ENCODE measurements at places on chromosomes 13 and 19.

DNA sequence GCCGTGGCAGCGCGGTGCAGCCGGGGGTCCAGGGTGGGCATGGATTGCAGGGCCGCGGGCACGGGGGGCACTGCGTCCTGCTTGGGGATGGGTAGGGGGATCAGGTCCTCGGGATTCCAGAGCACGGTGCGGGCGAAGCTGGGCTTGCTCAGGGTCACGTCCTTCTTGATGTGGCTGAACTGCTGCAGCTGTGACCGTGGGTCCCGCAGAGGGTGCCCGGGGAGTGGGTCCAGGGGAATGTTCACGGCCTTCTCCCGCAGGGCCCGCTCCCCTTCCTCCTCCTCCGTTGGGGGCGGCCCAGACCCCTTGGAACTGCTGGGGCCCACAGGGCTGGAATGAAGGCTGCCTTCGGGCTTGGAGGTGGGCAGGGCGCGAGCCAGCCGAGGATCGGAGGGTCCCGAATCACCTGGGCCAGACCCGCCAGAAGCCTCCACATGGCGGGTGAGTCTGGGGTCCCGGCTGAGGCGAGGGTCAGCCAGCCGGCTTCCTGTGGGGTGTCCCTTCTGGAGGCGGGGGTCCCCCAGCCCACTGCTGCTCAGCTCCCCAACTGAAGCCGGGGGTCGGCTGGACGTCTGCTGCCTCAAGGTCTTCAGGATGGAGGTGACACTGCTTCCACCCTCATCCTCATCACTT, 18.9 kb upstream of the TMEM160 start:
- no peak for DNase-seq

GRCh38 chr13:46010148-46010547, 42.4 kb downstream of the ZC3H13 start:
- DNase-seq, result no peak

DNA sequence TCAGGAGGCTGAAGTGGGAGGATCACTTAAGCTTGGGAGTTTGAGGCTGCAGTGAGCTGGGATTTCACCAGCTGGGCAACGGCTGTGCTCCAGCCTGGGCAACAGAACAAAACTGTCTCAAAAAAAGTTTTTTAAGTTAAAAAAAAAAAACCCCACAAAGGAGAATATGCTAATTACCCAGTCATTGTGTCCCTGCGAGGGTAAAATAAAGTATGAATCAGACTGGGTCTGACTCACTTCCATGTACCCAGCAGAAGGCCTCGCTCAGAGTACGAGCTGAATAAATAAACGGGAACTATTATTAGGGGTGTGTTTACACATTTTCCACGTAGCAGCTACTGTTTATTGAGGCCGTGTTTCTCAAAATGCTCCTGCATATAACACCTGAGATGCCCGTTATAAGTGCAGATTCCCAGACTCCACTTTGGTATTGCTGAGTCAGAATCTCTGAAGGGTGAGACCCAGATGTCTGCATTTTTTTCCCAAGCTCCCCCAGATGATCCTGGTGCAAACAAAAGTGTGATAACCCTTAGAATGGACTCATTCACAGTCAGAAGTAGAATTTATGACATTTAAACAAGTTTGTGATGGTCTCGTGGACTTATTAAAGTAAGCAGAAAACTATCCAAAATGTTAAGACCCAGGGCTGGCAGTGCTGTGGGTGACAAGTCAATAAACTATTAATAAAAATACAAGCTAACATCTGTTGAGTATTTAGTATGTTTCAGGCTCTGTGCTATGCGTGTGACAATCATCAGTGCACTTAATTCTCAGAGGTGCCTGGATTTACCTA, 28.2 kb downstream of the KCNC3 start:
- no peak for DNase-seq

DNA sequence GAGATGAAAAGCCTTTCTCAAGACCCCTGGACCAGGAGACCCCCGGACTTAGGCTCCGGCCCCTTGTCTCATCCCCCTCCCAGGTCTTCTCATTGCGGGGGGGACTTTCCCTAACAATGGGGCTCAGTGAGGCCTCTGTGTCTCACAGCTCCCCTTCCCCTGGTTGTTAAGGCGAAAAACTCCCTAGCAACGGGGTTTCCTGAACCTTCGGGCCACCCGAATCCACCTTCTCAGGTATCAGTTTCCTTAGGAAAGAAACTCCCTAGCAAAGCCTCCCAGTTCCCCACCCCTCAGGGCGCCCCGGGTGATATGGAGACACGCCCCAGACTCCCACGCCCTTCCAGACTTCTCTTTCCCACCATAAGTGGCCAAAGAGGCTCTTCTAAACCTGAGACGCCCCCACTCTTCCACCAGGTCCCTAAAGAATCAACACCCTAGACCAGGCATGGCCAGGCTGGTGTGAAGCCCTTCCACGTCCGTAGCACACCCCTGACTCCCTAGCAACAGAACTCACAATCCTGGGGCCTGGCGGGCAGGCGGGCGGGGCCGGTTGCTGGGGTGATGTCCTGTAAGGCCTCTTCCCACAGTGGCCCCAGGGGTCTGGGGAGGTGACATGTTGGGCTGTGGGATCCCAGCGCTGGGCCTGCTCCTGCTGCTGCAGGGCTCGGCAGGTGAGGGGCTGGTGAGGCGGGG, at the start of gene TMEM190:
Gene TMEM190, plus strand, starts transcription at position 586 of the 693 bp plus-strand sequence. Its CDS starts 28 bp downstream, at position 614.
- no peak for DNase-seq

- DNase-seq, result no peak
Observed at GRCh38 chr13:21723807-21724505, 53.1 kb downstream of the FGF9 start.

DNA sequence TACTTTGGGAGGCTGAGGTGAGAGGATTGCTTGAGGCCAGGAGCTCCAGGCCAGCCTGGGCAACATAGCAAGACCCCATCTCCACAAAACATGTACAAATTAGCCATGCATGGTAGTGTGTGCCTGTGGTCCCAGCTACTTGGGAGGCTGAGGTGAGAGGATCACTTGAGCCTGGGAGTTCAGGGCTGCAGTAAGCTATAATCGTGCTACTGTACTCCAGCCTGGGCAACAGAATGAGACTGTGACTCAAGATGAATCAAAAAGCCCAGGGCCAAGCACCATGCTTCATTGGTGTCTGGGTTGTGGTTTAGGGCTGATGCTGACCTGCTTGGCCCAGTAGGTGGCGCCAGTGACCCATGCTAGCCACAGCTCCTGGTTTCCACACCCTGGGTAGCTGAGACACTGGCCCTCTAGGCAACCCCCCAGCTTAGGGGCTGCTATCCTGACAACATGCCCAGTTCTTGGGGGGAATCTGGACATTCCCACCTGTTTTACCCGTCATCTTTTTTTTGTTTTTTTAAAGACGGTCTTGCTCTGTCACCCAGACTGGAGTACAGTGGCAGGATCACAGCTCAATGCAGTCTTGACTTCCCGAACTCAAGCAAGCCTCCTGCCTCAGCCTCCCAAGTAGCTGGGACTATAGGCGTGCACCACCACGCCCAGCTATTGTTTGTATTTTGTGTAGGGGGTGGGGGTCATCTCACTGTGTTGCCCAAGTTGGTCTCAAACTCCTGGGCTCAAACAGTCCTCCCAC, 5.5 kb downstream of the CCDC124 start:
- peak; percentile 65 for DNase-seq

DNA sequence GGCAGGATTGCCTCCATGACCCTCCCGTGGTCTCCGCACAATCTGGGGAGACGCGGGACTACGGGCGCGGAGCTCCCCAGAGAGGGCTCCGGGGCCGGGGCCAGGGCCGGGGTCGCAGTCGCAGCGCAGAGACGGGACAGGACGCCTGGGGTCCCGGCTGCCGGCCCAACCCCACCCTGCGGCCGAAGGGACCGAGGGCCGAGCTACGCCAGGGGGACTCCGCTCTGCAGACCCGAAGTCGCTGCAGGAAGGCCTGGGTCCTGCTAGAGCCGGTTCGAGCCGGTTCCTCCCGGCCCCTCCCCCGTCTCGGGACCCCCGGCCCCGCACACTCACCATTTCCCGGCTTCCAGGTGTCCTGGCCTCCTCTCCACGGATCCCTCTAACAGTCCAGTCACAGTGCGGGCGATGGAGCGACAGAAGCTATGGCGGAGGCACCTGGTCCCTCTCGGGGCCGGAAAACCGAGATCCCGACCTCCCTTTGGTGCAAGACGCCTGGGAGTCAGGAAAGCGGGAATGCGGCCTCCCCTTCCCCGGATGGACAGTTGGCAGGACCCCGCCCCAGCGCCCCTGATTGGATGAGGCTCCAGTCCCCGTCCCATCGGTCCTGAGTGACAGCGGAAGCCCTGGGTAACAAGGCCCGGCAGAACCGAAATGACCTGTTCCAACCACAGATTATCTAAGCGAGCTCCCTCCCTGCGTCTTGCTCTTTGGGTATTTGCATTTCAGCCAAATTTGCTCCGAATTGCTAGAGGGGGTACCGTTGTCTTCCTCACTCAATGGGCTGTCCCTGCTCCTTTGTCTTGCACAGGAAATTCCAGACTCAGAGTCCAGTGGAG, at the start of gene ZNF625:
Gene ZNF625, minus strand, starts transcription at position 512 of the 836 bp plus-strand sequence. Its CDS starts 176 bp downstream, at position 336.
- peak; percentile 21 for DNase-seq

DNA sequence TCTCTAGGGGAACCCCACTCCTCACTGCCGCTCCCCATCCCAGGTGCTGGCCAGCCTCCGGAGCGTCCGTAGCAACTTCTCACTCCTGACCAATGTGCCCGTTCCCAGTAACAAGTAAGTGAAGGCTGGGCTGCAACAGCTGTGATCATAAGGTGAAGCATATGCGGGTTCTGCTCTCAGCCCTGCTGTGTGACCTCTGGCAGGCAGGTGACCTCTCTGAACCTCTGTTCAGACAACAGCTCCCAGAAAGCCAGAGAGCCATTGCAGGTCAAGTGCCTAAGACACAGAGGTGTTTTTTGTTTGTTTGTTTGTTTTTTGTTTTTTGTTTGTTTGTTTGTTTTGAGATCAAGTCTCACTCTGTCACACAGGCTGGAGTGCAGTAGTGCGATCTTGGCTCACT, 28.7 kb downstream of the PDE4A start:
- DNase-seq, result no peak

DNA sequence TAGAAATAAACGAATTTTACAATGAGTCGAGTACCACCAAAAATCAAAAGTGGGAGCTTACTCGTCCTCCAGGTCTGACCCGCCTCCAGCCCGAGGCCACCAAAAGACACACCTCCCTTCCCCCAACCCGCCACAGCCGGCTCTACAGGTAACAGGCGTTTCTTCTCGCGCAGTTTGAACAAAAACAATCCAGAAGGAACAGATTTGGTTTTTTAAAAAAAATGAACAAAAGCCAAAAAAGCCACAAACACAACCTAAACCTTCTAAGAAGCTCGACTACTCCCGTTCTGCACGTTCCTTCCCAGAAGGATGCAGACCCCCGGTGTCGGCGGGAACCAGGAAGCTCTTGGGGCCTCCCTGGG, 671 bp downstream of the ZDHHC20 start:
- no peak for DNase-seq

GRCh38 chr13:20263393-20264044, 31.4 kb upstream of the GJB6 start:
- no peak for DNase-seq
